Stimulated activated CD8-positive, alpha-beta memory T cell treated with anti-CD3 and anti-CD28 coated beads, Interleukin-7, amount 100 ng/mL, for 48 hours (primary cell): ENCODE measurements at places on chromosomes 7 and 10.

GRCh38 chr10:23099816-23100215 is 4.4 kb downstream of the MSRB2 start:
- DNase-seq, result no peak

DNA sequence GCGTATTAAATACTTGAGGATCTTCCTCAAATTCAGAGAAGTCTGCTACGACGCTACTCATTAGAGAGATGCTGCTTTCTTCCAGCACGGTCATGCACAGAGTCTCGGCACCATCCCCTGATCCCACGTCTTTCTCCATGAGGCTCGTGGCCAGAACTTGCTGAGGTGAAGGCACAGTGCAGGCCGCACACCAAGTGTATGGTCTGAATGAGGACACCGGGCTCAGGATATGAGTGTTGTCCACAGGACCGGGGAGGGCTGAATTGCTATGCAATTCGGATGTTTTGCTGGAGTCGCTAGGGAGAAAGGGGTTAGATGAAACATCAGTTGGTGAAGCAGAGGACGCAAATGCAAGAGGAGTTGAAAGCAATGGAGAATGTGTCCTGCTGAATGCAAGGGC is 63.0 kb downstream of the KIAA1549 start:
- DNase-seq, result no peak

DNA sequence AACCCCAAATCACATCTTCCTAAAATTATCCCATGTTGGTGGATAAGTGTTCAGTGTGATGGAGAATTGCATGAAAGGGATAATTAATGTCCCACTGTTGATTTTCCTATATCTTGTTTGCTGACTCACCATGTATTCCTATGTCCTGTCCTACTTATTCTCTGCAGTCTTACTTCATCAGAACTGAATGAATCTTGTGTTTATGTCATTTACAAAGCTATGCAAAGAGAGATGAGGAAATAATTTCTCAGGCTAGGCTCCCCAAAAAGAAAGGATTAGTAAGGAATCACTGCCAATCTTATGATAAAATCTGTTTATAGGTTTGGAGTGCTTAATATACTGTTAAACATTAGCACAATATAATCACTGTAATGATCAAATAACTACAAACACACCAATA is 360.8 kb downstream of the CRPPA start:
- no peak for DNase-seq

GRCh38 chr7:24328050-24328449 is 44.1 kb downstream of the NPY start:
- DNase-seq, result no peak

GRCh38 chr7:138021889-138022288 is 20.0 kb upstream of the CREB3L2 start:
- DNase-seq, result no peak

DNA sequence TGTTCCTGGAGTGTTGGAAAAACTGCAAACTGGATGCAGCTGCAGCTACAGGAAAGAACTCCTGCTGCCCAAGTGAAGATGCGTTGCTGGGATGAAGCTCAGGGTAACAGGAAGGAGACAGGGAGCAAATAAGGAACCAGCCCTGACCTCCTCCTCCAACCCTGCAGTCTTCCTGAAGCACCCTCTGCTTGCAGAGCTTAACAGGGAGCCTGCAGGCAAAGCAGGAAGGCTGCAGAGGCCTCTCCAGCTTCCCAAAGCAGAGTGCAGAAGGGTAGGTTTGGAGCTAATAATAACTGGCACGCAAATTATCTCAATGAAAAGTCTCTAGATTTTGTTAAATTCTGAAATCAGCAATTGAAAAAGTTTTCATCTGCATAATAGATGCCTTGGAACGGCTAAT is 92.5 kb downstream of the SORCS1 start:
- no peak for DNase-seq

- DNase-seq, result no peak
These were observed 149.3 kb upstream of the SHH start for GRCh38 chr7:155961241-155962190.

DNA sequence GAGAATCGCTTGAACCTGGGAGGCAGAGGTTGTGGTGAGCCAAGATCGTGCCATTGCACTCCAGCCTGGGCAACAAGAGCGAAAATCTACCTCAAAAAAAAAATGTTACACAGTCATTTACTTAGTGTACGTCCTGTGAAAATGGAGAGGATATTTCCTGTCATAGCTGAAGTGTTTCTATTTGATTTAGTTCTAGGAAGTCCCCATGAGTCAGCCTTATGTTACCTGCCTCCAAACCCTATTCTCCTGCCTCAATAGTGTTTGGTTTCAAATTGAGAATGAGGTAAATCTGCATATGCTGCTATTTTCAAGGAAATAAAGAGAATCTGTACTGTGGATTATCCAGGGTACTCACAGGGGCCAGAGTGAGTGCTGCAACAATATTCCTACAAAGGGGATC is 1284.5 kb upstream of the AUTS2 start:
- DNase-seq, result no peak

GRCh38 chr10:57955076-57955475 is 312.6 kb downstream of the IPMK start:
- no peak for DNase-seq

GRCh38 chr10:123643315-123643714 is 22.8 kb upstream of the GPR26 start:
- no peak for DNase-seq

DNA sequence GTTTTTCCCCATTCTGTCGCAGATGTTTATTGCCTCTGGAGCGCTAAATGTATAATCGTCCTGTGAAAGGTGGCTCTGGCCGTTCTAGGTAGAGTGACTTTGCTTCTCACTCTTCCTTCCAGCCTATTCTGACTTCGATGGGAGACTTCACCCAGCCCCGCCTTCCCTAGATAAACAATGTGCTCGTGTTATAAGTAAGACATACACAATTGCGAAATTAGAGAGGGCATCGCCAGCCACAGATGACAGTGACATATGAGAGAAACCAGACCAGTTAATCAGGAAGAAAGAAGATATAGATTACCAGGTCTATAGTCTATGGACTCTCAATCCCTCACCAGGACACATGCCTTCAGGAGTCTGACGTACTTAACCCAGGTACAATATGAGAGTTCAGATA is 1050.5 kb upstream of the AUTS2 start:
- no peak for DNase-seq

GRCh38 chr7:142811154-142811737 is 40.5 kb downstream of the PRSS2 start:
- no peak for DNase-seq
